ENCODE measurements at places on chromosomes 6 and 20.

DNA sequence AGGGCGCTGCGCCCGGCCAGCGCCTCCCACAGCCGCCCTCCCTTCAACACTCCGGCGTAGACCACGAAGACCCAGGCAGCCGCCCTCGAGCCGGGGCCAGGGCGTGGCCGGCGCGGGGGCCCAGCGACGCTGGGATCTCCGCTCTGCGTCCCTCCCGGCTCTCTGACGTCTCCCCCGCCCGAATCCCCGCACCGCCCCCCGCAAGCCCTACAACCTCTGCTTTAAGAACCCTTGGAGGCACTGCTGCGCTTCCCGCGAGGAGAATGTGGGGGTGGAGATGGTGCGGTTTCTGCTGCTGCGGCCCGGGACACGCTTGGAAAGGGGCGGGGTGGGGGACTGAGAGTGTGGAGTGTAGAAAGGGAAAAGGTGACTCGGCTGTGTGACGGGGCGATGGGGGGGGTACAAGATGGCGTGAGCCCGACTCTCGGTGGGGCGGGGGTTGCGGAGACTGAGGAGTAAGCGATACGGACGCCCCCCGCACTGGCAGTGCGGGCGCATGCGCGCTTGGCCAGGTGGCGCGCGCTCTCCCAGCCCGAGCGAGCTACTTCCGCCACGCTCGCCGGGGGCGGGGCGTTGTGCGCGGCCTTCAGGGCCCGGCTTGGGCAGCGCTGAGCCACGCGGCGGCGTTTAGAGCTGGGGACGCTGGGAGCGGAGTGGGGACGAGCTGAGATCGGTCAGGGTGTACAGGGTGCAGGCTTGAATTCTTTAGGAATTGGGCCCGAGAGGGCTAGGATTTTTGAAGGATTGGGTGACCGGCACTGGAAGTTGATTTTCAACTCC, at the start of gene SUPT3H:
Gene SUPT3H, minus strand, starts transcription at position 381 of the 780 bp plus-strand sequence.
- DNase-seq: peak; percentile 93

DNA sequence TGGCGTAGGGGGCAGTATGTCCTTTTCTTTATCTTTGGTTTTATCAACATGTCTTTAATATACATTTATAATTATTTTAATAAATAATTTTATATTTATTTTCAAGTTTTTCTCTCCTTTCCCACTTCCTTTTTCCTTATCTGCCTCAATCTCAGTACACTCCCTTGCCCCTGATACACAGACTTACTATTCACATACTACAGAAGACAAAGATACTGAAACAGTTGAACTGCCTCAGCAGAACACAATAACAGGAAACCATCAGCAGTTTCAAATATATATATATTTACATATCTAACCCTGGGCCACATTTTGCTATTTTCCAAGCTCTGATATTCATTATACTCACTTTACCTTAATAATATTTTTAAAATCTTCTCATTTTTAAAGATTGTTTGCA, 19.8 kb downstream of the IBTK start:
- no peak for DNase-seq

GRCh38 chr20:3101737-3102574, 17.4 kb upstream of the AVP start:
- DNase-seq: no peak

DNA sequence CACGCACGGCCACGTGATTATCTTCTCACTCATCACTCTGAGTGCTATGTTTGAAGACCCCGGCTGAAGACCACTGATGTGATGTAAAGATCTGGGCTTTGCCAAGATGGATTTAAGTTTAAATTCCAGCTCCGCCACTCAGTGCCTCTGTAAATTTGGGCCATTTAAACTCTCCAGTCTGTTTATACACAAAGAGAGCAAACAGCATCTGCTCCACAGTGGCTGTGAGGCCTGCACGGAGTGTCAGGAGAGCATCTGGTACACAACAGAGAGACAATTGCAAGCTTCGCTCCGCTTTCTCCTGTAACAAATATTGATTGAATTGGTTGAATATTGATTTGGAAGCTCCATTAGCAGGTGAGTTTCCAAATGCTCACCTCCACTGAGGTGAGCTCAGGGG, 80.5 kb upstream of the FRMD1 start:
- DNase-seq: no peak

DNA sequence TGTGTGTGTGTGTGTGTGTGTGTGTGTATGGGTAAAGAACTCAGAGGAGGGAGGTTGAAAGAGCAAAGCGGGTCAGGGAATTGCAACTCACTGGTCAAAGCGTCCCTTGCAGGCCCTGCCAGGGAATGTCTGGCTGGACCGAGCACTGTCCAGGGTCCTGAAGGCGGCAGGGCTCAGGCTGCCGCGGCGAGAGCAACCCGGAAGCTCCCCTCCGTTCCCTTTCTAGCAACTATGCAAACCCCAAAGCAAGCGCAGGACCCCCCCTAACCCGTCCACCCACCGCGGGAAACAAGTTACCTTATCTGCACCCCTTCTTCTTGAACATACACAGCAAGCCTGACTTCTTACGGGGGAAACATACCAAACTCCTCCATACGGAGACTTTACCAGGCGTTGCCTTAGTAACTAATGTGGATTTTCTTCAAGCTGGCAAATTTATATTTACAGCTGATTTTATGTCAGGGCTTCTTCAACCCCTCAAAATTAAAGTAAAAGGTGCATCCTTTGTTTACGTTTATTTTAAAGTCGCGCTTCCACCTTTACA, 538 bp upstream of the GRM1 start:
- DNase-seq: peak; percentile 69

DNA sequence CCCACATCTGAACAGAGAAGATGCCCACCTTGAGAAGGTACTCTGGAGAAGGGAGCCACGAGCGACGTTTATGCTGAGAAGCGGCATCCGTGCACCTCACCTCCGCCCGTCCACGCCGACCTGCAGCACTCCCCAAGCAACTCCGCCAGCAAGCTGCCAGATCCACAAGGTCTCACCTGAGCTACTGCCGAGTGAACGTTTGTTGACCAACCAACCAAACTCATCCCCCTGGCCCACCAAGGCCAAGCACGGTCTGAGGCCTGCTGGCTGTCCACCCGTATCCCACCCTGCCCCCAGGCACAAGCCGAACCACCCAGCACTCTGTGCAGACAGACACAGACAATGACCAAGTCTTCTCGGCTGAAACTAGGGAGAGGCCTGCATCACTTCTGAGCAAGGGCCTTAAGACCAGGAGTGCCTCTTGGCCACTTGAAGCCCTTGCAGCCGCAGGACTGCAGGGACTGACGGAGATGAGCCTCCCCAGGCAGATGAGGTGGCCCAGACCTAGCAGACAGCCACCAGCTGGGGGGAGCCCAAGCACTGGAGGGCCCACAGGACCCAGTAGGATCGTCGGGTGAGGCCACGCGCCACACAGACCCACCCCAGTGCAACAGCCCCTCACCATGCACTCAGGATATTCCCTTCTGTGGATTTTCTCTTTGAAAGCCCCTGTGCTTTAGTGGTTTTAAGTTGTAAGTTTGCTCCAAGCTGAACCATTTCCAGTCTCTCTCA, 12.1 kb downstream of the TAF4 start:
- no peak for DNase-seq

GRCh38 chr6:8678466-8678865, 243.1 kb upstream of the SLC35B3 start:
- no peak for DNase-seq

Data from AG08395 (cell line).